DMS79 (cell line): ENCODE measurements at places on chromosomes 7 and 10.

DNA sequence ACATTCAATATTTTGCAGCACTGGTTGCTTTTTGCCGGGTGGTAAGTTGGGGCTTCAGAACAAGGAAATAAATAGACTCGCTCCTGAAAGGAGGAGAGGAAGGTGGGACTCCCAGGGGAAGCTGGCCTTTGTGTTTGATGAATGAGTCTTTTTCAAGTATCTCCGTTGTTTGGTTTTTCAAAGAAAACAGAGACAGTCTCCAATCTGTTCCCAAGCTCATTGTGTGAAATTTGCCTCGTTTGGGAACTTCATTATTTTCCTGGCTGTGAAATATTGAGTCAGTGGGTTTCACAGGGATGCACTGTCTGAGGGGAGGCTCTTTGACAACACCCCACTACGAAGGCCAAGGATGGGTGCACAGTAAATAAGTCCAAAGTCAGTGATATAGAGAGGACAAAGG lies 38.7 kb upstream of the KIAA1217 start:
- no peak for DNase-seq

DNA sequence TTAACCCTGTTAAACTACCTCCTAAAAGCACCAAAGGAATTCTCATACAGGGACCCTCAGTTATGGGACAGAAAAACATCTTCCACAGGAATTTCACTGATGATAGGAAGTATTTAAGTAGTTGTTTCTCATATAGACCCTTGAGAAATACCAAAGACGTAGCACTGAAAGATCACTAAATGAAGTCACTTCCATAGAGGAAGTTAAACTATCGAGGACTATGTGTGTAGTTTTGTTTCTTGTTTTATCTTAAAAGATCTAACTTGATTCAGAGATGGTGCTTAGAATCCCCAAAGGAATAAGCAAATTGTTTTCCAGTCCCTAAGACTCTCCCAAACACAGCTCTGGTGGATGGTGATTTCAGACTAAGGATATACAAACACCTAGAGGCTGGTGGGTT lies 94.8 kb upstream of the AFAP1L2 start:
- no peak for DNase-seq

DNA sequence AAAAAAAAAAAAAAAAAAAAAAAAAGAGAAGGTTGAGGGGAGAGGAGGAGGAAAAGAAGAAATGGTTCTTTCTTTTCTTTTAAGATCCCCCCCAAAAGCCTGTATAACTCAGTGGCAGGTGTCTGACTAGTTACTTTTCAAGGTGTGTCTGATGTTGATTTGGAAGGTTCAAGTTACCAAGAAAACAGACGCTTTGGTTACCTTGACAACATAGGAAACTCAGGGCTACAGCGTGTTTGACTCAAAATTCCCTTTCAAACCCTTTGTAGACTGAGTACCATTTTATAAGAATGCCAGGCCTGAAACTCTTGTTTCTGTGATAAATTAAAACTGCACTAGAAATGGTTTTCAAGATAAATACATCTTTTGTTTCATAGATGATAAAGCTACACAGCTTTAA lies 286.8 kb downstream of the SKIDA1 start:
- no peak for DNase-seq

DNA sequence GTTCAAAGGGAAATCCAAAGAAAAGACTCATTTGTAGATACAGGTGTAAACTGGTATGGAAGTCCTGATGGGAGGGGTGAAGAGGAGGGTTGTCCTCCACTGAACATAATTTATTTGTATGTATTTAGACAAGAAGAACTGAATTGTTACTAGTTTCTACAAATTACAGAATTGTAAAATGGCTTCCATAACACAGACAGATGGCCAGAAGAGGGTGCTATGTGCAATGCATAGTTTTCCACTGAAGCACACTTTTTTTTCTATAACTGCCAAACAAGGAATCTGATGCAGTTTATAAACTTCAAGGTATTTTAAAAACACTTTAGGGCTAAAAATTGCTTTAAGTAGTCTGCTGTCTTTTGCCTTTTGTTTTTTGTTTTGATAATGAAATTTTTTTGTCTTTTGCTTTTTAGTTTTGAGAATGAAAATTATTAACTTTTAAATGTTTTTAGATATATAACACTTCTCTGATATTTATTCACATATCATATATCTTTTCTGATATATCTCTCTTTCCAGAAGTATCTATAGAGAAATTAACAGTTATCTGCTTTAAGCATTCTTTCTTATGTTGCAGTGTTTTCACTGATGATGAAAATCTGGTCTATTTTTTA lies 58.5 kb downstream of the PHYHIPL start:
- DNase-seq, result no peak

GRCh38 chr10:49218480-49218879 lies 30.3 kb upstream of the TMEM273 start:
- DNase-seq, result no peak

- DNase-seq, result no peak
Measured at GRCh38 chr10:111972109-111972508, 211.5 kb downstream of the GPAM start.

- DNase-seq, result no peak
Measured at GRCh38 chr7:1654738-1655475, 15.2 kb upstream of the ELFN1 start.

DNA sequence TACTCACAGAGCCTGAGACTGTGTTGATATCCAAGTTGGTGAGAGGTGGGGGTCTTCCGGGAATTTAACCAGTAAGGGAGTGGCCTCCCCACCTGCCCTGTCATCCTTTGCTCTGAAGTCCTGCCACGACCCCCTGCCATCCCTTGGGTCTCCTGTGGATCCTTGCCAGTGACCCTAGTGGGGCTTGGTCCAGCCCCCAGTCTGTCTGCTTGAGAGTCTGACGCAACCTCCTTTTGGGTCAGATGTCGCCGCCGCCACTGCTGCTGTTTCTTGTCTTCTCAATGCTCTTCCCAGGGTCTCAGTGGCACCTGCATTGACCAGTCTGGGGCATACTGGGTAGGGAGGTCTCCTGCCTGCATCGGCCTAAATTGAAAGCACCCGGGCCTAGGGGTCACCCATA lies 28.8 kb downstream of the PAX2 start:
- DNase-seq, result no peak

DNA sequence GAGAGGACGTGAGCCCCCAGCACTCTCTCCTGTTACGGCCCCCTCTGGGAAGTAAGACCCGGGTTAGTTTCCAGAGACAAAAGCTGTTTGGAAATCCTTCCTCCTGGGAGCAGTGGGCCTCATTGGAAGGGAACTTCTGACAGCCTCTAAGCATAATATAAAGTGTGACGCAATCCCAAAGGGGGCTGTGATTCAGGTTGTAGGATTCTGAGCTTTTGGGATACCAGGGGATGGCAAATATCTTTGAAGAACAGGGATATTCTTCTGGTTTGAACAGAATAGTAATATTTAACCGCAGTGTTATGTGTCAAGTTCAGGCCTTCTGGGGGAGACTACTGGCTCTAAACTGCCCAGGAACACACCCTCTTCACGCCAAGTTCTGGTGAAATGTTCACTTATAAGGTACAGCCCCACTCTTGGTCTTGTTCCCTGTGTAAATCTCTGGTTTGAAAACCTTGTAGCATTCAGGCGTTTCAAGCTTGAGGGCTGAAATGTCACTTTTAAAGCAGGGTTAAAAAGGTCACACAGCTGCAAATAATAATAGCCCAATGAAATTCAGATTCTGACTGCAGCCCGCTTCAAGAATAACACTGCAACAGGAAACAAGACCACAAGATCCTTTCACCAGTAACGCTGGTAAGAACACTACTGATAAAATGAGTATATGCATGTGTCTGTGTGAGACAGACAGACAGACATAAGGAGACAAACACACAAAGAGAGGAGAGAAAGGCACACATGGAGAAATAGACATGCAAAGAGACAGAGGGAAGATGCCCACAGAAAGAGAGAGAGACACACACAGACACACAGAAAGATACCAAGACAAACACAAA lies 69.0 kb downstream of the CREB5 start:
- DNase-seq, result no peak
